Stimulated activated CD4-positive, alpha-beta T cell treated with anti-CD3 and anti-CD28 coated beads, TNF-alpha, amount 100 ng/mL, for 24 hours (primary cell): ENCODE measurements at places on chromosomes 1 and 21.

DNA sequence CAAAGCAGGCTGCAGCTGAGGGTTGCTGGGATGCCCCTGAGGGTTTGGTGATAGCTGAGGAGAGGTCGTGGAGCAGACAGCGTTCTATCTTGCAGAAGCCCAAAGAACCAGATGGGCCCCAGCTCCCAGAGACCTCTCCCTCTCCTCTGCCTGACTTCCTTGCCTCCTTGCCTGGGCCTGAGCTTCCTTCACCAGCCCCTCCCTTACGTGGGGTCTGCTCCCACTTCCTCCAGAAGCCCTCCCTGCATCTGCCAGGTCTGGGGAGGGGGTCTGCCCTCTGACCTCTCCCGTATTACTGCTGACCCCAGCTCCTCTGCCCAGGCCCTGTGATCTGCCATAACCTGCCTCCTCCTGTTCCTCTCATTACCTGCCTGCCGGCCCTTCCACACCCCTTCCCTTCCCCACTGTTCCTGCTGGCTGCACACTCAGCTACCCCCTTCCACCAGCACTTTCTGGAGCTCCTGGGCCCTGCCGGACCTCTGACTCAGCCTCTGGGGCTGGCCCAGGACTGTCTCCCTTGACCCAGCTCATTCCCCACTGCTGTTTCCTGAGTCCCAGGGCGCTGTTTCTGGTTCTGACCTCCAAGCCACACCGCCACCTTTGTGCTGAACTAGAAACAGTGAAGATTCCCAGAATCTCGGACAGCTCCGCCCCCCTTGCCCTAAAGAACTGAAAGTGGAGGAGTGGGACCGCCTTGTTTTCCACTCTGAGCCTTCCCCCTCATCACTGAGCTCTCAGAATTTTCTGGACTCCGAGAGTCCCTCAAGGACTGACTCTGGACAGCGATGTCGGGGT lies 237.7 kb upstream of the C1orf174 start:
- no peak for DNase-seq

- no peak for DNase-seq
Observed at GRCh38 chr1:185314411-185314810, 2.6 kb downstream of the IVNS1ABP start.

GRCh38 chr1:244318512-244318911 lies 133.2 kb downstream of the ADSS2 start:
- DNase-seq = no peak

DNA sequence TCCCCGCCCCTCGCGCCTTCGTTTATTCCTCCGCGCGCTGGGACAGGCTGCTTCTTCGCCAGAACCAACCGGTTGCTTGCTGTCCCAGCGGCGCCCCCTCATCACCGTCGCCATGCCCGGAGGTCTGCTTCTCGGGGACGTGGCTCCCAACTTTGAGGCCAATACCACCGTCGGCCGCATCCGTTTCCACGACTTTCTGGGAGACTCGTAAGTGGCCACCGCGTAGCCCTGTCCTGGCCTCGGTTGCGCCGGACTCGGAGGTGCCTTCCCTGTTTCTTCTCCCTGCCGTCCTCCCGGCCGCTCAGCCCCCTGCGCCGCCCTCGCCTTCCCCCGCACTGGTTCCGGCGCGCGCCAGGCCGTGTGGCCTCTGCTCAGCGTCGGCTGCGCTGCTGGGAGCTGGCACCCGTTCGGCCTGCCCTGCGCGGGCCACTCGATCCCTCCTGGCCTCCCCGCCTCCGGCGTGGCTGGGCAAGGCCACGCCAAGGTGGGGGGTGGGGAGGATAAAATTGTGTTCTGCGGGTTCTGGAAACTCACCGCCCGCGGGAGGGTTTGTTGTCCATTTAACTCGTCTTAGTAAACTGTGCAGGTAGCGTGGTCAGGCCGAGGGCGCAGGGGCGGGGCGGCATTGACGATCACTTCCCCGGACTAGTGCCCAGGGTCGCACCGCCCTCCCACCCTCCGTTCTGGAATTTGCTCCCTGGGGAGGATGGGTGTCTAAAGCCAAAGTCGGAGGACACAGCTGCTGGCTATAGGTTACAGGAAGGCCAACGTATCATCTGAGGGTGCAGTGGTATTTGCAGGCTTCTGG lies at the start of gene PRDX6:
TSS of gene PRDX6 (plus strand) at position 50 of the 808 bp plus-strand sequence. CDS start at position 113, 63 bp downstream.
- peak; percentile 3 for DNase-seq

- no peak for DNase-seq
Observed at GRCh38 chr1:203306965-203307541, 1.7 kb downstream of the BTG2 start.

DNA sequence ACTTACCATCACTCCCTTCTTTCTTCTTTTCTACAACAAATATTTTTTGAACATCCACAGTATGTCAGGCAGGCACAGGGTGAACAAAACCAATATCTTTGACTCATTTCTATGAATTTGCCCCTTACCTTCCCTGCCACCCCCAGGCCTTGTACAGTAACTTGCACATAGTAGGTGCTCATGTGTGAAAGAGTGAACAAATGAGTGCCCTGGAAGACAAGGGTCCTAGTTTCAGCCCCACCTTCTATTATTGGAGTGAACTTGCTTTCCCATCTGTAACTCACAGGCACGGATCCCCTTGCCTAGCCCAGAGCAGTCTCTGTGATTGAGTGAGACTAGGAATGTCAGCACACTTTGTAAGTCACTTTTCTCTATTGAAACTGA lies 12.8 kb downstream of the ZDHHC18 start:
- no peak for DNase-seq

GRCh38 chr1:159877695-159878444 lies 15.4 kb upstream of the VSIG8 start:
- no peak for DNase-seq

DNA sequence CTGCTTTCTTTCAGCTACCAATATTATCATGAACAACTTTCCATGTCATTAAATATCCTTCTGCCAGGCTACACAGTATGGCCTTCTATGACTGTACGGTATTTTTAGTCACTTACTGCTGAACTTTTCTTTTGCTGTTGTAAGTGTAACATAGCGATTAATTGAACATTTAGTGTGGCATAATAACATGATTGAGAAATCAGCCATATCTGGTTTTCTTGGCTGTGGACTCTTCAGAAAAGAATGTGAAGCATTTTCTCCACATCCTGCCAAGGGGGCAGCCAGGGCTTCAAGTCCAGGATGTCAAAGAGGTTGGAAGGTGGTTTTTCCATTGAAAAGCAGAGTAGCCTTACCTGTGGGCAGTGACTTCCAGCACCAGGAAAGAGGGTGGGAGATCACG lies 8.8 kb upstream of the AHCYL1 start:
- no peak for DNase-seq

- DNase-seq = no peak
Observed at GRCh38 chr1:31595836-31596736, 19.8 kb downstream of the TINAGL1 start.

- DNase-seq = no peak
Observed at GRCh38 chr1:168161459-168161858, 17.3 kb upstream of the TIPRL start.

GRCh38 chr21:30444204-30444603 lies 4.1 kb downstream of the KRTAP15-1 start:
- DNase-seq = no peak

DNA sequence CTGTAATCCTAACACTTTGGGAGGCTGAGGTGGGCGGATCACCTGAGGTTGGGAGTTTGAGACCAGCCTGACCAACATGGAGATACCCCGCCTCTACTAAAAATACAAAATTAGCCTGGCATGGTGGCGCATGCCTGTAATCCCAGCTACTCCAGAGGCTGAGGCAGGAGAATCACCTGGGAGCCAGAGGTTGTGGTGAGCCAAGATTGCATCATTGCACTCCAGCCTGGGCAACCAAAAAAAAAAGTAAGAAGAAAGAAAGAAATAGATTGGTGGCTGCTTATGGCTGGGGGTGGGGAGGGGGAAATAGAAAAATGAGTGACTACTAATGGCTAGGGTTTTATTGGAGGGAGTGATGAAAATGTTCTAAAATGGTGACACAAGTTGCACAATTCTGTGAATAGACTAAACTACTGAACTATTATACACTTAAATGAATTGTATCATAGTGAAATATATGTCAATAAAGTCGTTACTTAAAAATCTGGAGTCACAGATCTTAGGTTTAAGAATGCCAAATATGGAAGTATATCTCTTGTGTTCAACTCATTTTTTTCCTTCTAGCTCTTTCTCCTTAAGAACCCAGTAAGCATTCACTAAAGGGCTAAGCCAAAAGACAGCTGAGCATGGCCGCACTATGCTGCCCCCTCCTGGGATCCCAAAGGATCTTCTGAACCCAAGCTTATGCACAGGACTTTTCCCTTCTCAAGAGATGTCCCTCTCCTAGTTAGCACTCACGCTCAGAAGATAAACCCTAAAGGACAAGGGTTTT lies 3.2 kb upstream of the NPL start:
- DNase-seq = no peak

DNA sequence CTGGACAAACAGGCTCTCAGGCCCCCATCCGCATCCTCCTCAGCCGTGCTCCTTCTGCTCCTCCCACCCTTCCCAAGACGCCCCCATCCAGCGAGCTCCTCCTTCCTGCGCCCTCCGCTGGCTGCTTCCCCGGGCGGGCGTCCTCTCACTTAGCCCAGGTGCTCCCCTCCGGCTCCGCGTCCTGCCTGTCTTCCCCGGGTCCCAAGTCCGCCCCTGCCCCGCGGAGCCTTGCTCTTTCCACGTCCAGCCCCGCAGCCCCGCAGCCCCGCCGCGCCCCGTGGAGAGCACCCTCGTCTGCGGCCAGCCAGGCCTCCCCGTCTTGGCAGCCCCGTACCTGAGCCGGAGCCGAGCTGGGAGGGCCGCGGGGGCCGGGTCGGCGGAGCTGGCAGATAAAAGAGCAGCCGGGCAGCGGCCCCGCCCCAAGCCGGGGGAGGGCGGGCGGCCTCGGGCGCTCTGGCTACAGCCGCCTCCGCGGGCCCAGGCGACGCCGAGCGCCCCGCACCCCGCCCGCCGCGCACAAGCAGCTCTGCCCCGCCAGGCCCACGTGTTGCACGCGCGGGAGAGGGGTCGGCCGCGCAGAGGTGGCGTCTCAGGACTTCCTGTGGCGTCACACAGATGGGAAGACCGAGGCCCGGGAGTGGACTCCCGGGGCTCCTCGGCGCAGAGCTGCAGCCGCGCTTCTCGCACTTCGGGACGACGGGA lies at the start of gene PAQR7:
TSS of gene PAQR7 (minus strand) at position 555 of the 702 bp plus-strand sequence. CDS start 11,869 bp downstream, outside the sequence.
- DNase-seq = peak; percentile 66

GRCh38 chr1:33473900-33474299 lies 1.5 kb downstream of the ZSCAN20 start:
- DNase-seq = no peak

DNA sequence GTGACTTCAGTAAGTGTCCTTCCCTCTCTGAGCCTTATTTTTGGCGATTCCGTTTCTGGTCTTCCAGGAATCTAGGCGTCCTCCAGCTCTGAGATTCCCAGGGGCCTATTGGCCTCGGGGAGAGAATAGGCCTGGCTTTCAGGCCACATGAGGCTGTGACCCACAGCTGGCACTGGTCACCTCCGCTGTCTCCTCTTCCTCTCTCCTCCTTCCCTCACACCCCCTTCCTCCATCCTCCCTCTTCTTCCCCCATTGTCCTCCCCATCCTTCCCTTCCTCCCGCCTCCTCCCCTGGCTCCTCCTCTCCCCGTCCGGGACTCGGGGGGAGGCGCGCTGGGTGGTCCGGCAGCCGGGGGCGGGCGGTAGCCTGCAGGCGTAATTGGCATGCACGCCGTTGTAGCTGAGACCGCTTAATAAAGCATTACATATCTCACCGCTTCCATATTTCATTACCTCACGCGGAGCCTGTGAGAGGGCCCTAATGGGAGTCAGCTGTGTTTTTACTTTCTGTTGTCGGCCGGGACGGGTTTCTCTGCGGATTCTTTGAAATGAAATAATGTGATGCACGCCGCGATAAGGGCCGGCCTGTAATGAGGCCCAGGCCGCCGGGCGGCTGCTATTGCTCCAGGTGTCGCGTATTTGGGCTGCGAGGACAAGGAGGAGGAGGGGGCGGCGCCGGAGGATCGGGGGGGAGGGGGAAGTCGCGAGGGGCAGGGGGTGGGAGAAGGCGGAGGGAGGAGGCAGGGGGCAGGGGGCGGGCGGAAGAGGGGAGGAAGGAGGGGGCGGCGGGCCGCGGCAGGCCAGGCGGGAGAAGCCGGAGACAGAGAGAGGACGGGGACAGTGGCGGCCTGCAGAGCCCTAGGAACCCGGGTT lies 95.3 kb downstream of the FOXD2 start:
- no peak for DNase-seq

GRCh38 chr1:103145449-103145848 lies 37.1 kb upstream of the COL11A1 start:
- DNase-seq = no peak

GRCh38 chr1:203527013-203527412 lies 33.1 kb downstream of the OPTC start:
- DNase-seq = no peak

DNA sequence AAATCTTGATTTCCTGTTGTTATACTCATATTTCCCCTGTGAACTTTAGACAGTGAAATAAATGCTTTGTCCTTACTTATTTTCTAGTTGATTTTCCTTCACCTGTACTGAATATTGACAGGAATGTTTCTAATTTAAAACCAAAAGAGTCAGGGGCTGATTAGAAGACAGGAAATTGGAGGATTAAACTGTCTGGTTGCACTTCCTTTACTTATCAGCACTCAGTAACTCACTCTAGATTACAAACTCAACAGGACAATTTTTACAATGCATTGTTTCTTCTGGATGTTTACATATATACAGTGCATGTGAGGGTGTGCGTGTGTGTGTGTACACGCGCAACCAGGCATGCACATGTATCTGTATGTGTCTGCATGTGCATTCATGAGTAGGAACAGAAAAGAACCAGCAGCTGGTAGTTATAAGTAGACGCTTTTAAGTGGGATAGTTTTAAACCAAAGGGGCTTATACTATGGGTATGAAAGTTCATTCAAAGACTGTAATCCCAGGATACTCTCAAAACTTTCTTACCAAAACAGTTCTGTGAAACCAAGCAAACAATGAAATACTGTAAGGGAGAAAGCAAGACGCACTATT lies 212.0 kb upstream of the NFIA start:
- DNase-seq = no peak

- no peak for DNase-seq
Observed at GRCh38 chr1:9369964-9370788, 77.5 kb downstream of the SPSB1 start.

GRCh38 chr1:156101880-156102279 lies 12.6 kb upstream of the LMNA start:
- DNase-seq = no peak

- no peak for DNase-seq
Observed at GRCh38 chr1:148389027-148389339, 94.1 kb downstream of the PPIAL4G start.

DNA sequence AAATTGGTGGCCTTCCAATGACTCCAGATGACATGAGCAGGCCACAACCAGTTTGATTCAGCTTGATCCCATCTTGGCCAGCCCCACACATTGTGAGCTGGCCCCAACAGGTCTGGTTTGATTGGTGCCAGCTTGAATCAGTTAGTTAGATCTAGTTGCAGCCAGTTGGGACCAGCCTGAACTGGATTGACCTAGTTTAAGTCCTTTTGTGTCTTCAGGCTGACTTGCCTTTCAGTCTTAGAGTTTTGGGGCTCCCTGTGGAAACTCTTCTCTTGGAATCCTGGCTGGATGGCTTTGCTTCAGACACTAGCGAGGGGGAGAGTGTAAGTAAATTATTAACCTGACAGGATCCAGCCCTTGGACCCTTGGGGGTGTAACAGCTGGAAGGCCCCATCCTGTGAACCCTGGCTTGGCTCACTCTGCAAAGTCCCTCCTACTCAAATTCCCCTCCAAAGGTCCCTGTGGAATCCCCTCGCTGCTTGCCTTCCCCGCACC lies 36.2 kb upstream of the POU3F1 start:
- no peak for DNase-seq

- no peak for DNase-seq
Observed at GRCh38 chr1:116228511-116228910, 117.3 kb downstream of the MAB21L3 start.

GRCh38 chr1:236507022-236507700 lies 16.6 kb upstream of the LGALS8 start:
- no peak for DNase-seq
